ENCODE measurements at places on chromosomes 12 and 14.

GRCh38 chr12:103929046-103929783 is 995 bp upstream of the HSP90B1 start:
- DNase-seq = peak; percentile 82

GRCh38 chr12:114668886-114669288 is 15.1 kb downstream of the TBX3 start:
- no peak for DNase-seq

DNA sequence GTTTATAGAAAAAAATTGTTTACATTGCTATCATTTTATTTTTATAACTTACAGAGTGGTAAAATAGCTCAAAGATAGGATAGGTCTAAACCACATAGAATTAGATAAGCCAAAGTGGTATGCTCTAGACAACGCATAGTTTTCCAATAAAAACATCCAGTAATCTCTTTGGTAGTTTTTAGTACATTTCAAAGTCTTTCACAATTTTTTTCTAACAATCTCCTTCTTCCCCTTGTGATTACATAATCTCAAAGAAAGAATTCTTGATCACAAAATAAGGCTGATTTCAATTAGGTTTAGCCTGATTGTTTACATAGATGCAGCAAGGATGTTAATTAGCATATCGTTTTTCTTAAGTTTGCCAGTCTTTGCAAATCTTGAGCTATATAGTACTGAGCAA is 460.0 kb downstream of the FUT8 start:
- DNase-seq = no peak

DNA sequence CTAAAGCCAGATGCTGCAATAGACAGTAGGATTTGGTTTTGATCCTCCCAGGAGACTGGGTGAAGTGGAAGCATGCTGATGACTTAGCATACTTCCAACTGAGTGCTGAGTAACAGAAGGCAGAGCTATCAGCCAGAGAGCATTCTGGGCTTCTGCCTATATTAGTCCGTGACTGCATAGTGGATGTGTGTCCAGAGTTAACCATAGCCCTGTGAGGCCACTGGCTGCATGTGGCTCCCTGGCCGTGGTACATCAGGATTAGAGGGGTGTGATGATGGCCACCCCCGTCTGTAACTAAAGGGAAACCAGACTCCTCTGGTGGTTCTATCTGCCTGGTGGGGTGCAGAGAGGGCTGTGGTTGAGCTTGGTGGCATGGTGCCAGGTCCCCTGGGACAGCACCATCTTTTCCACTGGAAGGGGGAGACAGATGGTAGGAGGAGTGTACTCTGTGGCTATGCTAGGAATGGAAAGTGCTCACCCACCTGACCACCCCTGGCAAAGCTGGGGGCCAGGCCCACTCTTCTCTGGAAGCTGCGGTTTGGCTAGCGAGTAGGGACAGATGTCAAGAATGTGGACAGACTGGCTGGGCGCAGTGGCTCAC is 27.4 kb downstream of the ABCD4 start:
- no peak for DNase-seq

DNA sequence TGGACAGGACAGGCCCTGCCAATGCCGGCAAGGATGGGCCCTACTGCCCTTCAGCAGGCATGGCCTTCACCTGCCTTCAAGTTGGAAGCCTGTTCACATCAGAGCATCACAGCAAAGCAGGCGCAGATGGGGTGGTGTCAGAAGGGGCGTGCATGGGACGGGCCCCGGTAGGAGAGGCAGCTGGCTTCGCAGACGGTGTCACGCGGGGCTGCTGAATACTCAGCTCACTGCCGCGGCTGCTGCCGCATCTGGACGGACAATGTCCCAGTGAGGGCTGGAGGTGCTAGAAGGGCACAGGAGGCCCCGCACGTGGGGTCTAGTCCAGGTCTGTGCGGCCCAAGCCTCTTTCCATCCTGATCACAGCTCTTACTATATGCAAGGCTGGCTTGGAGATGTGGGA is 42.1 kb downstream of the LRCOL1 start:
- DNase-seq = no peak

DNA sequence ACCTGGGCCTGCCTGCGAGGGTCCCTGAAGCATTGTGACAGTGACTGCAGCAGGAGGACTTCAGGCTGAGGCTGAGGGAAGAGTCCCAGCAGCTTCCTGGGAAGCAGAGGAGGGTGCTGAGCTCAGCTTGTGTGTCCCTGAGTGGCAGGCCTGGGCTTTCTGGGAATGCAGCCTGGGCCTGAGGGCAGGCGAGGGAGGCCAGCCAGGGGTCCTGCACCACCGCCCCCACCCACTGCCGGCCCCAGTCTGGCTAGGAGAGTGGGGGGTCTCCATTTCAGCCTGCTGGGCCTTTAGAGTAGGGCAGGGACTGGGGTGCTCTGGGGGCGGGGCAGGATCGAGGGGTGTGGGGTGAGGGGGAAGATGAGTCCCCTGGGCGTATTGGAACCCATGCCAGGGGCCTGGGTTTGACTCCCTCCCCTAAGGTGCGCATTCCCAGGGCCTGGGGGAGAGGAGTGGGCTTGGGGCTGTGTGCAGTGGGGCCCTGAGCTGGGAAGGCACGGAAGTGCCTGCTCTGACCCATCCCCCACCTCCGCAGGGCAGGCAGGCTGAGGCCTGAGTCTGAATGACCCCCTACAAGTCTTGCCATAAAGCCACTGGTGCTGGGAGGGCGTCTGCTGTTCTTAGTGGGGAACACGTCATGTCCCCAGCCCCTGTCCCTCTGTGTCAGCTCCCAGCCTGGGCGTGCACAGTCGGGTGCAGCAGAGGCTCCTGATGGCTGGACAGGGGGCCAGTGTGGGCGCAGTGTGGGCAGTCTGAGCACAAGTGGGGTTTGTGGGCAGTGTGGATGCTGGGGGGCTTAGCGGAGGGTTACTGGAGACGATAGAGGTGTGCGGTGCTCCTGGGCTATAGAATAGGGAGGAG is 46.4 kb downstream of the KRT80 start:
- DNase-seq = no peak

- DNase-seq = no peak
Observed at GRCh38 chr12:68866950-68867349, 59.0 kb downstream of the MDM2 start.

DNA sequence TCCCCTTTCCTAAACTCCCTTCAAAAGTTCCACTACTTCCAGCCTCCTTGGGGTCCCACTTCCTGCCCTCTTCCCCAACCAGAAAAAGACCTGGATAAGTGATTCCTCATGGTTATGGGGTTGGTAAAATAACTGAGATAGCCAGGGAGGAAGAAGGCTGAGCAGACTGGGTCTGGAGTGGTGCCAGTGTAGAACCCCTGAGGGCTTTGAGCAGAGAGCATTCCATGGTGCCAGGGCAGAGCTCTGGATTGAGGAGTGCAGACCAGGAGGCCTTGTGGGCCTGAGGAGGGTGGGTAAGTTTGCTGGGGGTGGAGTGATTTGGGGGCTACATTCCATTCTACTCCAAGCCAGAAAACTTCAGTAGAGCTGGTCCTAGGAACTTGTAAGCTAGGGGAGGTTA is 9.5 kb upstream of the CISTR start:
- no peak for DNase-seq

- no peak for DNase-seq
Observed at GRCh38 chr12:800401-800800, 48.0 kb downstream of the WNK1 start.

DNA sequence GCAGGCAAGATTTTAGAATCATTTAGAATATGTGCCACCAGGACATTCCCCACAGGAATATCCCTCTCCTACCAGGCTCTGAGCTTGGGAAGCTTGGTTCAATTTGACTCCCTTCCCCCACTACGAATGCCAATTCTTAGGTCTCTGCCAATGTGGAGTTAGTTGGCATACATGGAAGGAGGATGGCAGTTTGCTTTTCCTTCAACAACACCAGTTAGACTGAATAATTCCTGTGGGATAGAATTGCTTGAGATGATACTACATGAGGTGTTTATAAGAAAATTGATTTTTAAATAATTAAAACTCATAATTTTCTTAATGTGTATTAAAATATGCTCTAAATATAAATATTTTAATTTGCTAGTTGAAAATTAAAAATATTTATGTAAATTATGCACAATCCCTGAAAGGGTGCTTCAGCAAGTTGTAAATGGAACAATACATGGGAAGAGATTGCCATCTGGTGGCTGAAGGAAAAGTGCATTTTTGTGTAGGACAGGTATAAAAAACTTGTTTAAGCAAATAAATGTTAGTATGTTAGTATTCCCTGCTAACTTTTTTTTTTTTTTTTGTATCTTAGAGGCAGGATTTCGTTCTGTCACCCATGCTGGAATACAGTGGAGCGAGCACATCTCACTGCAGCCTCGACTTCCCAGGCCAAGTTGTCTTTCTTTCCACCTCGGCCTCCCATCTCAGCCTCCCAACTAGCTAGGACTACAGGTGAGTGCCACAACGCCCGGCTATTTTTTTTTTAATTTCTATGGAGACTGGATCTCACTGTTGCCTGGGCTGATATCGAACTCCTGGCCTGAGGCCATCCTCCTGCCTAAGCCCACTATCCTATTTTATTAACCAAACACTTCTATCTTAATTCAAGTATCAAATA is 25.8 kb upstream of the STRAP start:
- DNase-seq = no peak

DNA sequence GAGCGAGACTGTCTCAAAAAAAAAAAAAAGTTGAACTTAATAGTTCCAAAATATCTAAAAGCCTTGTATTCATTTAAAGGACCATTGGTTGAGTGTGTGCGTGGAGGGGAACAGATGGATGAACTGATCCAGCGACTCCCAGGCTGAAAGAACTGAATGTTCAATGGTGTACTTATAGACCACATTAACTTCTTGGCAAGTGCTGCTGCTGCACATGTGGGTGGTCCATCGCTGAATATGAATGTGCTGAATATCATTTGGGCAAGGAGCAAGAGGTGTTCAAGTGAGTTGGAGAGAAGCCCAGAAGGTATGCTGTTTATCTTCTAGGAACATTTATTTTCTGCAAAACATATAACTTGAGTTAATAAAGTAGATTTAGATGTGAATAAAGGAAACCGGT is 289.0 kb upstream of the RPL10L start:
- DNase-seq = no peak

DNA sequence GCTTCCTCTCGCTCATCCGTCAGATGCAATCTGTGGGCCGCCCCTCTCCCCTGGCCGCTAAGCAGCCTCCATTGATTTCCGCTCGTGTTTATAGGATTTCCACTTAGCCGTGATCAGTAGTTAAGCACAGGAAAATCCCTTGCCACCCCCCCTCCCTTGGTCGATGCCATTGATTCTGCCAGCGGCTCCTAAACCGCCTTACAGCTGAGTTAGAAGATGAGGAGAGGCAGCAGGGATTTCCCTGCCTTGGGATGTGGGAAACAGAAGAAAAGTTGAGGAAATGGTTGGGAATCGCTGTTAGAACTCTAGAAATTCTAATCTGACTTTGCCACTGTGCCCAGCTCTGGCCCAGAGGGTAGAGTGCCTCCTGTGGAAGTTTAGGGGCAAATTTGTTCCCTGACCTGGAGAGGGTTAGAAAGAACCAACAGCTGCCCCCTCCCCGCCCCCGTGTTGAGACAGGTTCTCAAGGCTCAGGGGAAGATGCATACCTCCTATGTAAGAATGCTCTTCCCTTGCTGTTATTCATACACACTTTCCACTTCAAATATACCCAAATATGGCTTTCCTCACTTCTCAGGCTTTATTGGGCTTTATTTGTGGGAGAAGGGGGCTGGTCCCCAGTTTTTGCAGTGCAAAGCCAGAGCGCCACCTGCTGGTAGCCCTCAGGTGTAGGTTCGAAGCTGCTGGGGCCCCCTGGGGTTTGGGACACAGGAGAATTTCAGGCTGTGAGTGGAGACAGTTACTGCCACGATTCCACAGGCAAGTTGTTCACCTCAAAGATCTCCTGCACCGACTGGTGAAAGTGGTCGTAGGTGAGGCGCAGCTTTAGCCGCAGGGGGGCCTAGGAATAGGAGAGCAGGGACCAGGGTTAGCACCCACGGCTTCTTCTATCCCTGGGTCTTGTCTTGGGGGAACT is 3.2 kb downstream of the THTPA start:
- peak; percentile 50 for DNase-seq

- no peak for DNase-seq
Observed at GRCh38 chr12:122200541-122201175, 2.9 kb upstream of the B3GNT4 start.

DNA sequence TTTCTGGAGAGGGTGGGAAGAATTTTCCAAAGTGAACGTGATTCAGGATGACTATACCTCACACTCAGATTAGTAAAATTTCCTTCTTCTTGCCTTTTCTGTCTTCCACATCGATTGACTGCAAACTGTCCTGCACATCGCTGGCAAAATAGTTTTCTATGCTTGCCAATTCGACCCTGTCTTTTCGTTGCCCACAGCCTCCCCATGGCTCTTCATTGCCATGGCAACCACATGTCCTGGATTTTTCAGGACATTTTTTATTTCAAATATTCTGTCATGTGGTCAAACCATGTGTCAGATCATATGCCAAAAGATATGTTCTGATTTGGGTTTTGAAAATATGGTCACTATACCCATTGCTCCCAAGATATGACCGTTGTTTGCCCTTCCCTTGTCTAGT is 46.9 kb upstream of the OTX2 start:
- no peak for DNase-seq

DNA sequence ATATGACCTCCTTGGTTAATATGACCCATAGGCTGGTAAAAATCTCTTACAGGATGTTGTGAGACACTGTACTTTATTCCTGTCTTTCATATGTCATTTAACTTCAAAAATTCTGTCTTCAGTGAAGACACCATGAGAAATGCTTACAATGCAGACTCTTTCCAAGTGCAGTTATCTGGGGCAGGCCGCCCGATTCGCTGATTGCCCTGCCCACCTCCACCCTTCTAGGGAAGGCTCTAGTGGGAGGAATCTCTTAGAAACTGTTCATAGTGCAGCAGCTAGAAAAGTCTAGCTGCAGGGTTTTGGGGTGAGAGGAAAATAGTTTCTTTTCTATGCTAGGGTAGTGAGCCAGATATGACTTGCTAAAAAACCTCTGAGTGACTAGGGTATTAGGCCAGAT is 15.0 kb upstream of the CIPC start:
- DNase-seq = no peak

DNA sequence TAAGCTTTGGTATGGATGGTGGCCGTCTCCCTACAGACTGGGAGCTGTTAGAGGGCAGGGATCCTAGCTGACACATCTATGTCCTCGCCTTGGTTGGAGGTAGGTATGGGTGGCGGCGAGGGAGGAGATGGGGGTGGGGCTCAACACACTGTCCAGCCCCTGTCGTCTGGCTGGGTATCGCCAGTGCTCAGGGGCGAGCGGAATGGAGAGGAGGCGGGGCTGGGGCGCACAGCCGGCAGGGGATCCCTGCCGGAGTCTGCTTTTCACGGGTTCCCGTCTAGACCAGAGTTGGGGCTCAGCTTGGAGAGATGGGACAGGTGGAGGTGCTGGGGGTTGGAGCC is 16.1 kb downstream of the TAMALIN start:
- no peak for DNase-seq

GRCh38 chr12:21656905-21657325 is 727 bp downstream of the LDHB start:
- DNase-seq = no peak

- no peak for DNase-seq
Observed at GRCh38 chr12:1448336-1448735, 146.0 kb downstream of the FBXL14 start.

GRCh38 chr12:76755829-76756379 is 8.0 kb upstream of the ZDHHC17 start:
- no peak for DNase-seq

GRCh38 chr12:70468741-70469140 is 102.7 kb downstream of the KCNMB4 start:
- no peak for DNase-seq

- no peak for DNase-seq
Observed at GRCh38 chr12:131195796-131196195, 242.1 kb downstream of the ADGRD1 start.

- no peak for DNase-seq
Observed at GRCh38 chr14:68932686-68933085, 46.4 kb downstream of the ACTN1 start.

All from activated naive CD4-positive, alpha-beta T cell (primary cell).